ENCODE measurements at places on chromosomes 1 and 21.

DNA sequence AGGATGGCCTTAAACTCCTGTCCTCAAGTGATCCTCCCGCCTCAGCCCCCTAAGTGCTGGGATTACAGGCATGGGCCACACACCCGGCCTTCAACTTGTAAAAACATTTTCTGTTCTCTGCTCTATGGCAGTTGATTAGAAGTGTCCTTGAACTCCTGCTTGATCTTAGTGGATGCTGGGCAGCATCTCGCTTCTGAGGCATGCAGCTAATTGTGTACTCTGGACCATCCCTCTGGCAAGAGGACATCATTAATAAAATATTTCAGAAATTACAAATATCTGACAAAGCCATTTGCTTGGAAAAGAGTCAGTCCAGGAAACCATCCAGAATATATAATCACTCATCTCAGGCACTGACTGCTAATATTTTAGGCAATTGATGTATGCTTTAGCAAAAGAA, 8.1 kb downstream of the NGF start:
- DNase-seq: no peak

- no peak for DNase-seq
Observed at GRCh38 chr1:7738044-7738443, 33.1 kb upstream of the VAMP3 start.

- DNase-seq: no peak
Observed at GRCh38 chr1:245412306-245412705, 257.5 kb downstream of the KIF26B start.

DNA sequence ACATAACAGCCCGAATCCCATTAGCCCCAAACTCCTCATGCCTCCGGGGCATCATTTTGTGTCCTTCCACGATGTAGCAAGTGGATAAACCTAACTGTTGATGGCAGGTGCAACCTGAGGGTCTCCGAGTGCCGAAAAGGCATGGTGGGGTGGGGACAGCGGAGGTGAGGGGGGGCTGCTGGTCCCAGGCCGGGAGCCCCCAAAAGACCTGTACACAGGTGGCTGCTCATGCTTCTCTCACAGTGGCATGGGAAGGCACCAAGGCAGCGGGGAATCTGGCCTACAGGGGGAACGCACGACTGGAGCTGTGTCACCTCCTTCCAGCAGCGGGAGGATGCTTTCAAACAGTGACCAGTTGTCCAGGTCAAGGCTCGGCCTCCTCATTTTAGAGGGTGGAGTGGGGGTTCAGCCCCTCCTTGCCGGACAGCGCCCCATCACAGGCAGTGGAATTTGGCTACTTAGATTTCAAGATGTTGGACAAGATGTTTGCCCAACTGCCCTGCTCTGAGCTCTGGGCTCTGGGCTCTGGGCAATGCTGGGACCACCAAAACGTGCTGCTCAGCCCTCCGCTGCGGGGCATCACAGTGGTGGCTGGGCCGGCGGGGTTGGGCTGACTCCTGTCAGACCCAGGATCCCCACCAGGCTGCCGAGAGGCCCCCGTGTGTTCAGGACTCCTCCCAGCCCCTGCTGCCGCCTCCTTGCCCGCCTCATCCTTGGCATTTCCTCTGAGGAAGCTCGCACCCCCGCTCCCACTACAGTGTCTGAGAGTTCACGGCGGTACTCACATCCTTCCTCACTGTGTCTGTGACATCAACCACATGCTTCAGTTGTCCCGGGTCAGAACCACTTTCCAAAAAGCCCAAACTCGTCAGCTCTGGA, 7.6 kb downstream of the DNMT3L start:
- no peak for DNase-seq

DNA sequence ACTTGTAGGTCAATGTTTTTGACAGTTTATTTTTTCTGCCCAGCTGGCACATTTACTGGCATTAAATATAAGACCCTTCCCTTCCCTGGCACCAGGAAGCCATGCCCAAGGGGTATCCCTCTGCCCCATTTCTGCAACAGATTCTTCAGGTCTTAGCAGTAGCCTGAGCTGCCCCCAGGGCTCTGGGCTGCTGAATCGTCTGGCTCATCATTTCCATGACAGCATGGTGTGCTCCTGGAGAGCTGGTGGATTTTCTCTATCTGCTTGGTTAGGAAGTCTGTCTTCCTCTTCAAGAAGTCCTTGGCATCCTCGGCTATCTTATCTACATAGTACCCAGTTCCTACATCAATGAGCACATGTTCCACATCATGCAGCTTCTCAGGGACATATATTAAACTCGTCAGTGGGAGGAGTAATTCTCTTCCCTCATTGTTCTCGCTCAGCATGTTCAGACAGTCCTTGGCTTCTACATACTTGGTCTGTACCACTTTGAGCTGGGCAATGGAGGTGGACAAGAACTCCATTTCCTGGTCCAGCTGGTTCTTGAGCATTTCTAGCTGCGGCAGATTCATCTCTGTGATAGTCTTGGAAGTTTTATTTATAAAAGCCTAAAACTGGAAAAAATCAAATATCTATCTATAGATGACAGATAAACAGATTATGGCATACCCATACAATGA, 23.5 kb downstream of the MIA3 start:
- DNase-seq: no peak
